NCI-H146 (cell line): ENCODE measurements at places on chromosomes 11 and 22.

DNA sequence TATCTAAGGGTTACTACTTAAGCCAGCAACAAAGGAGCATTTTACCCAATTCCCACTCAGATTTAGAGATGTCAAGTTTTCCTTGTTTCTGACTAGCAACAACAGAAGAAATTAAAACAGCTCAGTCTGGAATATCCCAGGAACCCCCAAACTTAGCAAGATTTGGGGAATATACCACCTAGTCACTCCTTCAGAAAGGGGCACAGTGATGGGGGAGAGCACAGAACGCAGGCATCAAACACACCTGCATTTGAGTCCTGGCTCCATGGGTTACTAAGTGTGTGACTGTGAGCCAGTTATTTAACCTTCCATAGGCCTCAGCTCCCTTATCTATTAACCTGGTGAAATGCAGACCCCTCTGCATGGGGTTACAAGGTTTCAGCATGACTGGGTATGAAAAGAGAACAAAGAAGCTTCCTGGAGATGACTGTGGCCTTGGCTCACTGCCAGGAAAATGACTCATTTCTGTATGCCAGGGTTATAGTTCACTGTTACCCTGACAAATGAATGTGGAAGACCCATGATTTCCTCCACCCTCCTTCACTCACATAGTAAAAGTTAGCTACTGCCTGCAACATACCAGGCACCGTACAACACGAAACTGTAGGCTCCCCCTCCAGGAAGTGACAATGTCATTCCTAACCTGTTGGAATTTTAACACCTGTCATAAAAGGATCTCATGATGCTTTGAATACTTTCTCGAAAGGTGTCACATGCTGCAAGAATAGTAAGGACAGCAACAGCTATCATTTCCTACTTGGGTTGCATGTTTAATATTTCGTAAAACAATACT is 79.6 kb downstream of the ME3 start:
- peak; percentile 90 for DNase-seq

GRCh38 chr11:67031791-67032561 is 9.0 kb downstream of the SYT12 start:
- no peak for DNase-seq

DNA sequence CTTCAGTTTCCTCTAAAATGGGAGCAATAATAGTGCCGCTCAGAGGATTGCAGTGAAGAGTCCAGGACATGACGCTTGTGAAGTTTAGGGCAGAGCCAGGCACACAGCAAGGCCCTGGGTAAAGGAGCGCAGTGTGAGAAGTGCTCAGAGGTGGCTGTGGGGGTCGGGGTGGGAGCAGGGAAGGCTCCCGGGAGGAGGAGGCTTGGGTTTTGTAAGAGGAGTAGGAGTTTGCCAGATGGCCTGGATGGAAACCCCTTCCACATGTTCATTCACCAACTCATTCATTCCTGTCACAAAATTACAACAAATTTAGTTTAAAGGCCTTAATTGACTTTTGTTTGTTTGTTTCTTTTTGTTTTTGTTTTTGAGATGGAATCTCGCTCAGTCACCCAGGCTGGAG is 17.0 kb downstream of the CRYBB2 start:
- no peak for DNase-seq

- DNase-seq = no peak
Observed at GRCh38 chr22:24002272-24002671, 3.0 kb downstream of the GSTT4 start.

- no peak for DNase-seq
Observed at GRCh38 chr22:38971202-38971601, 10.9 kb upstream of the APOBEC3B start.

- DNase-seq = no peak
Observed at GRCh38 chr11:116396331-116396730, 376.5 kb downstream of the BUD13 start.

GRCh38 chr11:765025-765801 is 12.1 kb downstream of the GATD1 start:
- DNase-seq = peak; percentile 38

- no peak for DNase-seq
Observed at GRCh38 chr11:29627541-29627940, 389.3 kb downstream of the KCNA4 start.

DNA sequence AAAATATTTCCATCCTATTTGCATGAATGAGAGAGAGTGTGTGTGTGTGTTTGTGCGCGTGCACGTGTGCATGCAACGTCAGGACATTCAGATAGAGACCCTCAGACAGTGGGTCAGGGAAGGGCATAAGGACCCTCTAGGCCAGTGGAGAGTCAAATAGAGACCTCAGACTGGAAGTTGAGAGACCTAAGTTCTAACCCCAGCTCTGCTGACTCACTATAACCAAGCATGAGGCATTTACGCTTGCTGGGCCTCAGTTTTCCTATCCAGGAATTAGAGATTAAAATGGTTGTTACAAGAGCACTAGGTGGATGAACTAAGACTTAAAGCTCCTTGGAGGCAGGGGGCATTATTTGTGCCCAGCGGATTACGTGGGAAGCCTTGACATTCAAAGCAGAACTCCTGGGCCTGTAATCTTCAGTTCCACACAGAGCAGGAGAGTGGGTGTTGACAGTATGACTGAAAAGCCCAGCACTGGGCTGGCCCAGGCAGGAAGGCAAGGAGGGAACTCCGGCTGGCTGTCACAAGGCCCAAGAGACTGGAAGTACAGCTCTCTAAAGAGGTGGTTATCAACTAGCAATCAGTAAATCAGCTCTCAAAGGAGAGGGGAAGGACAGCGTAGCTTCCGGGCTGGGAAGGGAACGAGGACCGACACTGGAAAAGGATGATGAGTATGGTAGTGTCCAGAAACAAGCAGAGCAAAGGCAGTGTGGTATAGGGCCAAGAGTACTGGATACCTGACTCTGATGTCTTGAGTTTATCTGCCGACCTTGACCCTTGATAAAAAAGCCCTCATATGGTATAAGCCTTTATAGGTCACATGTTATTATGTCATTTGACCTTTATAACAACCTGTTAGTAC is 9.2 kb downstream of the RHOG start:
- no peak for DNase-seq

GRCh38 chr11:124937336-124937935 is 1.6 kb upstream of the HEPACAM start:
- no peak for DNase-seq

DNA sequence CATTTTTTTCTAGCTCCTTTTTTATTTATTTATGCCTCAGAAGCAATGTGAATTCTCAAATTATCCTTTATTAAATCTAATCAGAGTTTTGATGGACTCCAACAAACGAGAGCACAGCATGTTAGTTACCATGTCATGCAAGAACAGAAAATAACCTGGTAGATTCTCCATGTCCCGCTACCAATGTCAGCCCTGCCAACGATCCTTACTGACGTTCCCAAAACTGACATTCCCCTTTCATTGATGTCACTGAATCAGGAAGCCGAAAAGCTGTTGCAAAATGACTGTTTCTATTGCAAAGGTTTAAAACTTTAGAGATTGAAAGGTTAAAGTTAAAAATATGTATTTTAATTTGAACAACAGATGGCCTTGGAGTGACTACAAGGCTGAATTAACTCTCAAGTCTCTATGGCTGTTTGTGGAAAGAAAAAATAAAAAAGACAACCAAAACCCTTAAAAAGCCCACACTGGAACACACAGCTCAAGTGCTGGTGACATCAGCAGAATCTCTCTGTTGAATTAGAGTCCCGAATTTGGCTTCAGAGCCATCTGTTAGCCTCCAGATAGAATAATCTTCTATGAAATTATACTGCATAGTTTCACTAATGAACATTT is 96.8 kb downstream of the BDNF start:
- no peak for DNase-seq

GRCh38 chr22:27110665-27111451 is 453.5 kb downstream of the MIAT start:
- DNase-seq = no peak

DNA sequence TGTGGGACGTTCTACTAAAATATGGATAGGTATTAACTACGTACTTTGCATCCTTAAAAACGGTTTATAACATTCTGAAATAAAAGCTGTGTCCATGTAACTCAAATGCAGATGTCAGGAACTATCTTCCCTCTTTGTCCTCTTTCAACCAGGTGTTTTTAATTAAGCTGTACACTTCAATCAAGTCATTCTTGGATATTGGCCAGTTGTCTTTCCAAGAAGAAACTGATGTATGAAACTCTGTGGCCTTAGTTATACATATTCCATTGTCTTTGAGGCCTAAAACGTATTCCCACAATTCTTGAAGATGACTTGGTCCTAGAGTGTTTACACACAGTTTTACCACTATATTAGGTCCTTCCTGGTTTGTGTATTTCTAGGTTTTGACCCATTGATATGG is 249.0 kb upstream of the CNTN5 start:
- DNase-seq = no peak

- DNase-seq = no peak
Observed at GRCh38 chr22:45465633-45466032, 37.0 kb upstream of the FBLN1 start.

- peak; percentile 28 for DNase-seq
Observed at GRCh38 chr11:12075822-12076821, 34.3 kb upstream of the MICAL2 start.

DNA sequence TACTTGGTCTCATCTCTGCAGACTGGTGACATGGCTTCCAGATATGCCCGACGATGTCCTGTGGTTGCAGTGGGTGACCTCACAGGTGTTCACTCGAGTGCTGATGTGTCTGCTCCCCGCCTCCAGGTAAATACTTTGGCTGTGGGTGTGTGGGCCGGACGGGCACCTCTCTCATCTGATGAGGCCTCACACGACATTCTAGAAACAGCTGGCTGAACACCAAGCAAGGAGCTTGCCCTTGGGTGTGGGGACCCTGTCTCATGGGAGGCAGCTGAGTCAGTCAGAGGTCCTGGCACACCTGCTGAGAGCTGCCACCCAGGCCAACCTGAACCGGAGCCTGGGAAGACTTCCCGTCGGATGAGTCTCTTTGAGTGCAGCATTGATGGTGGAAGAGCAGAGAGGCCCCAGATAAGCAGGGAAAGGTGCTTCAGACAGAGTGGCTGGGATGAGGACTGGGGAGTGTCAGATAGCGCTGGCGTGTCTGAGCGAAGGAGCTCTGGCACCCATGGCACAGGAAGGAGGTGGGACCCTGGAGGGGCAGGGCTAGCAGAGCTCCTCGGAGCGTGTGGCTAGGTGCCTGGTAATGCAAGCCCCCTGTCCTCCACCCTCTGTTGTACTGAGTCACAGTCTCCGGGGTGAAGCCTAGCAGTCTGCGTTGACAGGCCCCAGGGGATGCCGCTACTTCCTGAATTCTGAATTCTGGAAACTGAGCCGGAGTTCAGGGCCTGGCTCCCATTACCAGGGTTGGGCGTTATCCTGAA is 10.4 kb upstream of the SAMM50 start:
- no peak for DNase-seq

GRCh38 chr22:20944042-20944441 is 23.0 kb upstream of the AIFM3 start:
- no peak for DNase-seq

DNA sequence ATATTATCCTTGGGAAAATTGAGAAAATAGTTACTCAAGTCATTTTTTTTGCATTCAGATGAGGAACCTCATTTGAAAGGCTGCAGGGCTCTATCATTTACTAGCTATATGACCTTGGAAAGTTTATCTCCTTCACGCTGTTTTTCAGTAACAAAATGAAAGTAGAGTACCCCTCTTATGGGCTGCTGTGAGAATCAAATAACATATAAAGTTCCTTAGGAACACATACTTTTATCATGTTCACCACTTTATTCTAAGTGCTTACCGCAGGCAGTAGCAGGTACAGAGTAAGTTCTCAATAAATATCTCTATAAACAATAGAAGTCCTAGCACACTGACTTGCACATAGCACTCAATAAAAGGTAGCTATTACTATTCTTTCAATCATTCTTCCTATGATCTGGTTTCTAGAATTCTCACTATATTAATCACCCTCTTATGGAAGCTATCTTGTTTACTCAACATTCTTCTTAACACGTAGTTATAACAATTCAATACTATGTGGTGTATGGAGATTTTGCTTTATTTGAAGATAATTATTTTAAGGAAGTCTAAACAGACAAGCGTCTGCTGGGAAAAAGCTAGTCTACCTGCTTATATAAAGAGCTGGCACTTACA is 1.9 kb downstream of the C11orf71 start:
- DNase-seq = no peak

DNA sequence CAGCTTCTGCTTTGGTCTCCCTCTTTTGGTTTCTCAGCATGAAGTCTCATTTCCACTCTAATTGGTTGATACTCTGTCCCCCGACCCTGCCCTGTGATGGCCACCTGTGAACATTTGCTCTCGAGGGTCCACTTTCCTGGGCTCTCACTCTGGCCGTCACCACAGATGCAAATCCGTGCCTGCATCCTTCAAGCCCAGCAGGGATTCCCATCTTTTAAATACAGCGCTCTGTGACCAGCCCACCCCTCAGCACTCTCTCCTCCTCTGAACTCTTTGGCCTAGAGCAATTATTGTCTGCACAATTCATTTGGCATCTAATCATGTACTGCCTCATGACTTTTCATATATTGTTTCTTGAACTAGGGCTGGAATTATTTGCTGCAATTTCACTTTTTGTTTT is 26.0 kb downstream of the PKNOX2 start:
- no peak for DNase-seq

DNA sequence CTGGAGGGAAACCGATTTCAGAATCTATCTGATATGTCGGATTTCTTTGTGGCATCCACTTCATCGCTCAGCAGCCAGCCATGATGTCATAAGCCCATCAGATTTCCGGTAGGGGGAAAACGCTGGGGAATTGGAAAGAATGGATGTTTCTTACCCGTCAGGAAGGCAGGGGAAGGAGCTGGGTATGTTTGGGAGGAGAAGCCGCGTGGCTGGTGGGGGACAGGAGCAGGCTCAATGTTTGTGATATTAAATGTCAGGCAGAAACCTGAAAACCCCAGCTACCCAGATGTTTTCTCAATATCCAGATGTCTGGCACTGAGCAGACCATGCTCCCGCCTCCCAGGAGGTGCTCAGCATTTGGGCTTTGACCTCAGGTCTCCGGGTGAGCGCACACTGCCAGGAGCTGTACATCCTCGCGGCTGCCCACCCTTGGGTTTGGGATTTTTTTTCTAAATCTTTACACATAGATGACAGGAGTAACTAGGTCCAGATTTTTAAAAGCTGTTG is 67.5 kb downstream of the NFAM1 start:
- no peak for DNase-seq

DNA sequence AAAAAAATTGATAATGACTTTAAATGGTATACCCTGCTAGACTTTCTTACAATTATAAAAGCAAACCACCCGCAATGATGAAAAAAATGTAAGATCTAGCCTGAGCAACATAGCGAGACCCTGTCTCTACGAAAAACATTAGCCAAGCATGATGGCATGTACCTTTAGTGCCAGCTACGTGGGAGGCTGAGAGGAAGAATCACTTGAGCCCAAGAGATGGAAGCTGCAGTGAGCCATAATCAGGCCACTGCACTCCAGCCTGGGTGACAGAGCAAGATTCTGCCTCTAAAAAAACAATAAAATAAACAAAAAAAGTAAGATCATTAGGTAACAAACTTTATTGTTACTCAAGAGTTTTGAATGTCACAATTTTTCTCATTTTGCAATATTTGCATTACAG is 39.2 kb downstream of the KMT5B start:
- no peak for DNase-seq
